ENCODE measurements at places on chromosomes 5 and 9.

GRCh38 chr5:9557696-9558095 lies 11.8 kb upstream of the SEMA5A start:
- DNase-seq = no peak

GRCh38 chr5:158406884-158407823 lies 548.2 kb upstream of the CLINT1 start:
- no peak for DNase-seq

DNA sequence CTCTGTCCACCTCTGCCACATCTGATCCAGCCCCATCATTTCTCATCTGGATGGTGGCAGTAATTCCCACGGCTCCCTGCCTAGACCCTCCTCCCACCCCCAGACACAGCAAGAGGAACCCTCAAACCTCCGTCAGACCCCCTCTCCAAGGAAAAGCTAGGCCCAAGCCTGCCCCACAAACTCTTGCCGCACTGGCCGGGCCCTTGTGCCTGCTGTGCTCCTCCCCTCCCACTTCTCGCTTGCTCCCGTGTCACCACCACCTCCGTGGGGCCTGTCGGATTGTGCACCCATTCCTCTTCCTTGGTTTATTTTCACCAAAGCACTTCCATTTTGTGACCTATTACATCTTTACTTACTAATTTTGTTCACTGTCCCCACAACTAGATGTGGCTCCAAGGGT lies 14.2 kb downstream of the BARX1 start:
- DNase-seq = no peak

DNA sequence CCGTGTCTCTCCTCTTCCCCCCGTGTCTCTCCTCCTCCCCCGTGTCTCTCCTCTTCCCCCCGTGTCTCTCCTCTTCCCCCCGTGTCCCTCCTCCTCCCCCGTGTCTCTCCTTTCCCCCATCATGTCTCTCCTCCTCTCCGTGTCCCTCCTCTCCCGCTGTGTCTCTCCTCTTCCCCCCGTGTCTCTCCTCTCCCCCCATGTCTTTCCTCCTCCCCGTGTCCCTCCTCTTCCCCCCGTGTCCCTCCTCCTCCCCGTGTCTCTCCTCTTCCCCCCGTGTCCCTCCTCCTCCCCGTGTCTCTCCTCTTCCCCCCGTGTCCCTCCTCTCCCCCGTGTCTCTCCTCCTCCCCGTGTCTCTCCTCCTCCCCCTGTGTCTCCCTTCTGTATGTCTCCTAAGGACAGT lies 12.8 kb upstream of the RNU6ATAC start:
- DNase-seq = no peak

- no peak for DNase-seq
These were observed 456.3 kb upstream of the WWC1 start for GRCh38 chr5:167835146-167835545.

GRCh38 chr5:152542741-152543140 lies 137.7 kb upstream of the NMUR2 start:
- DNase-seq = no peak

GRCh38 chr5:124702525-124702924 lies 43.9 kb downstream of the ZNF608 start:
- no peak for DNase-seq

- no peak for DNase-seq
These were observed 59.5 kb upstream of the ALDH1B1 start for GRCh38 chr9:38333047-38333446.

GRCh38 chr5:72752909-72753308 lies 63.6 kb upstream of the TNPO1 start:
- DNase-seq = no peak

DNA sequence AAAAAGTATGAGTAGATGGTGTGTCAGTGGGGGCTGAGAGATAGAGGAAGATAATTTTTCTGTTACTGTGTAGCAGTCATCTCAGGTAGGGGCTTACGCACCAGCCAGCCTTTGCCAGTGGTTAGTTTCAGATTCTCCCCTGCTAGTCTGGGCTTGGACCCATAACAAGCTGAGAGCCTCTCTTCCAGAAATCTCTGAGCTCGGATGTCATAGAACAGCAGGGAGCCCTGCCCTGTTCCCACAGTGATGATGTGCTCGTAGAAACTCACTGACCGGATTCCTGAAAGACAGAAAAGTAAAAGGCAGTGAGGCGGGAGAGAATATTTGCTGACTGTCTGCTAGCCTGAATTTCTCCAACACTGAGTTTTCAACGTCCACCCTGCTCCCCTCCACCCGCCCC lies 37.2 kb downstream of the DCAF12 start:
- no peak for DNase-seq

- DNase-seq = no peak
These were observed 79.6 kb downstream of the MYO10 start for GRCh38 chr5:16856531-16856930.

- no peak for DNase-seq
These were observed 1526.4 kb upstream of the NUDT12 start for GRCh38 chr5:105088961-105089360.

DNA sequence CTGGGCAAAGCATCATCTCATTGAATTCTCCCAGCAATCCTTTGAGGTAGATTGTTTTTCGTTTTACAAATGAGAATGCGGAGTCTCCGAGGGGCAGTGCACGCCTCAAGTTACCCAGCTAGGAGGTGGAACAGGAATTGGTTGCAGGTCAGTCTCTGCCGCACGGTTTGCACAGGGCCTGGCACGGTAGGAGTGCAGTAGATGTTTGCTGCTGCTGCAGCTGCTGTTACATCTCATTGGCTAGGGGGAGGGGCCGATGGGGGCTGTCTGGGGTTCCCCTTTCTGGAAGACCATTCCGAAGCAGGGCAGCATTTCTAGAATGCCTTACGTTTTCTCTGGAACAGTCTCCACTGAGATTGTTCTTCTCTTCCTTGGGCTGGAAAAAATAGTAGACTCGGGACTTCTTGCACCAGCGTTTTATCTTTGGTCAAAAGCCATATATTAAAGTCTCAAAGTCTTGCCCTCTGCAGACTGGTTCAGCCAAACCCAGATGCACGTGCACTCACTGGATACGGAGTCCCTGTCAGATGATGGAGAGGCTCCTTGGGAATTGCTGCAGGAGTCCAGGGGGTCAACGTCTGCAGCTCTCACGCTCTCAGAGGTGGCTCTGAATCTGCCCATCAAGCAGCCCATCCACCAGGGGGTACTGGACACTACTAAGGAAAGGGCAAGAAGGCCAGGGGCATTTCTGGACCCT lies 1.2 kb downstream of the USP20 start:
- peak; percentile 54 for DNase-seq

Measured in CD4-positive, alpha-beta T cell treated with Interleukin-12 subunit alpha and Interleukin-12 subunit beta, for 1 hour (primary cell).